Stimulated activated naive CD4-positive, alpha-beta T cell (primary cell): ENCODE measurements at places on chromosomes 1 and 21.

- no peak for DNase-seq
These were observed 110.2 kb upstream of the APP start for GRCh38 chr21:26280775-26281174.

- no peak for DNase-seq
These were observed 64.2 kb upstream of the MRPS6 start for GRCh38 chr21:34009193-34009592.

DNA sequence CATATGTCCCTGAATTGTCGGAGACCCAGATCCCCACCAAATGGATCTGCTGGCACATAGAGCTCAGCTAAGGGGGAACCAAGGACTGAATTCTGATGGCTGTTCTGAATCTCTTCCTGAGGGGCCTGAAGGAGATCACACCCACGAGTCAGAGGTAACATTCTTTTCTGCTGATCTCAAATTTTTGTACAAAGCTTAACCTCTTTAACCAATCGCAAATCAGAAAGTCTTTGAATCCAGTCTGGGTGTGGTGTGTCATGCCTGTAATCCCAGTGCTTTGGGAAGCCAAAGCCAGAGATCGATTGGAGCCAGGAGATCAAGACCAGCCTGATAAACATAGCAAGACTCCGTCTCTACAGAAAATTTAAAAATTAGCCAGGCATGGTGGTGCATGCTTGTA is 62.8 kb upstream of the PRRC2C start:
- DNase-seq: no peak

- no peak for DNase-seq
These were observed 28.9 kb upstream of the LAPTM5 start for GRCh38 chr1:30786264-30786991.

DNA sequence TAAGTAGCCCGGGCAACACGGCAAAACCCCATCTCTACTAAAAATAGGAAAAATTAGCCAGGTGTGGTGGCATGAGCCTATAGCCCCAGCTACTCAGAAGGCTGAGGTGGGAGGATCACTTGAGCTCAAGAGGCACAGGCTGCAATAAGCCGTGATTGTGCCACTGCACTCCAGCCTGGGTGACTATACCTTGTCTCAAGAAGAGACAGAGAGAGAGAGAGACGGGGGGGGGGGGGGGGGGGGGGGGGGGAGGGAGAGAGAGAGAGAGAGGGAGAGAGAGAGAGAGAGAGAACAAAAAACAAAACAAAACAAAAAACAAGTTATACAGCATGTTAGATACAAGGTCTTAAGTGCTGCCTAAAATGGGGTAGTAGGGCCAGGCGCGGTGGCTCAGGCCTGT is 77.8 kb upstream of the ZNF281 start:
- DNase-seq: no peak

GRCh38 chr1:222600281-222600680 is 10.5 kb upstream of the TAF1A start:
- DNase-seq: no peak
